Type B pancreatic cell (in vitro differentiated cells): ENCODE measurements at places on chromosomes 5 and 9.

DNA sequence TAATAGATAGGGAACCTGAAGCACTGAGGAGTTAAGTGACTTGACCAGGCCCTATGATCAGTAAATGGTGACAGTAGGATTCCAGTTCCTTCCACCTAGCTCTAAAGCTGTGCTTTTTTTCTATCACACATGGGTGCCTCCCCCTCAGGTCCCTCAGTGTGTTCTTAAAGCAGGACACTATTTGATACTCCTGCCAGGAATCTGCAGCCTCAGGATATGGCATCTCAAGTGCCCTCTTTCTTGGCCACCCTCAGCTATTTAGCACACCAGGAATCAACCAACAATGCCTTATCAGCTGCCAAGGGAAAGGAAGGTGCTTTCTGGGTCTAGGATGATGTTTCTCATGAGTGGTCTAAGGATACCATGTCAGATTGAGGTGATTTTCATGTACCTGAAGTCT is 49.1 kb downstream of the MACROH2A1 start:
- no peak overlapping the region for H3K4me3 ChIP-seq
- no peak for DNase-seq
- peaks cover 16% of the 10 kb centered on the region for H3K36me3 ChIP-seq
- H3K27me3 ChIP-seq, result no peaks in the 10 kb centered on the region

DNA sequence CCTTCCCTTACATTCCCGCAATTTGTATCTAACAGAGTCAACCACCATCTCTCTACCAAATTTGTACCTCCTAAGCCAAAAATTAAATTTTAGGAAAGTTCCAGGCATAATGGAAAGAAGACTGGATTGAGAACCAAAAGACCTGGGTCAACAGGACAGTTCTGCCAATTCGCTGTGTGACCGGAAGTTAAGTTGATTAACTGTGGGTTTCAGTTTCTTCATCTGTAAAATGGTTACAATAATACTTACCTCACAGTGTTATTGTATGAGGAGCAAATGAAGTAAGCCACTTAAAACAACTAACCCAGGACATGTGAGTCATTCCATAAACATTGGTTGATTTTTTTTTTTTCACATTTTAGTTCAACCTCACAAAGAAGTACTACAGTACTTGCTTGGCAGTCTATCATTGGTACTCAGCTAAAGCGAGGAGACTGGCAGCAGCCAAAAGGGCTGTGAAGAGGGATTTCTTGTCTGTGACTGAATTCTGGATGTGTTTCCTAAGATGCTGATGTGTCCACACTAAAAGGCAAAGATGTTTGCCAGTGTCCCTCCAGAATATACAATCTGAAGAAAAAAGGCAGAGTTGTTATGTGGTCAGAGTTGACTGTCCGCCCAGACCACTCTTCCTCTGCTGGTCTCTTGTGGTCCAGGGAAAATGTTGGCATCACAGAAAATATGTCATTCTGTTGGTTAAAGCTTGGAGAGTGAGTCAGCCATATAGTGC is 198.6 kb downstream of the TLE1 start:
- DNase-seq, result no peak
- no peak overlapping the region for H3K4me3 ChIP-seq
- peaks cover 9% of the 10 kb centered on the region for H3K27me3 ChIP-seq
- H3K4me1 ChIP-seq, result no peaks in the 10 kb centered on the region
- H3K27ac ChIP-seq, result no peak overlapping the region

- H3K27ac ChIP-seq, result no peak overlapping the region
- no peak overlapping the region for H3K4me3 ChIP-seq
- H3K4me1 ChIP-seq, result peaks cover 31% of the 10 kb centered on the region
- no peak for DNase-seq
- H3K36me3 ChIP-seq, result no peaks in the 10 kb centered on the region
Observed at GRCh38 chr5:67291066-67291465, 94.5 kb upstream of the CD180 start.

GRCh38 chr5:553874-554273 is 29.6 kb upstream of the SLC9A3 start:
- no peak overlapping the region for H3K4me3 ChIP-seq
- H3K27me3 ChIP-seq, result peaks cover 24% of the 10 kb centered on the region
- H3K36me3 ChIP-seq, result no peaks in the 10 kb centered on the region
- no peaks in the 10 kb centered on the region for H3K4me1 ChIP-seq
- DNase-seq, result peak; percentile 52

DNA sequence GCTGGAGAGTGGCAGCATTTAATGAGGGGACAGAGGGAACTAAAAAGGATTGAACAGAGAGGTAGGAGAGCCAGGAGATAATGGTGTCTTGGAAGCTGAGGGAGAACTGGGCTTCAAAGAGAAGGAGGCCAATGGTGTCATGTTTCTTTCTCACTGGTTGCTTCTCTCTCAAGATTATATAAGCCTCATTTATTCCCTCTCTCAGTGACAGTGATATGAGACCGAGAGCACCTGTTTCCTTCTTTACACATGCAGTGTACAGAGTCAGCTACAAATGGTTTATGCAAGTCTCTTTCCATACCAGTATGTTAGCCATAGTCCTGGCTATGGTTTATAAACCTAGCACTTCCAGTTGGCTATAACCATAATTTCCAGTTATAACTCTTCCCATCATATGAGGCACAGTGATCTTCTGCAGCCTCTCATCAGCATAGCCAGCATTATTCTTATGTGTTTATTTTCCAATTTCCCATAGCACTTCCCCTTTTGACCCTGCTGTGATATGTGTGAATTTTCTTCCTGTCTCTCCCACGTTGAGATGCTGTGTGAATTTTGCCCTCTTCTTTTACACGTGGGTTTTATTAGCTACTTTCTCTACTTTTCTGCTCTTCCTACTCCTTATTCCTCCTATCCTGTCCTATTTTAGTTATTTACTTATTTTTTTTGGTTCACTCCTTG is 71.2 kb downstream of the UNC13B start:
- DNase-seq, result no peak
- H3K4me1 ChIP-seq, result peaks cover 7% of the 10 kb centered on the region

DNA sequence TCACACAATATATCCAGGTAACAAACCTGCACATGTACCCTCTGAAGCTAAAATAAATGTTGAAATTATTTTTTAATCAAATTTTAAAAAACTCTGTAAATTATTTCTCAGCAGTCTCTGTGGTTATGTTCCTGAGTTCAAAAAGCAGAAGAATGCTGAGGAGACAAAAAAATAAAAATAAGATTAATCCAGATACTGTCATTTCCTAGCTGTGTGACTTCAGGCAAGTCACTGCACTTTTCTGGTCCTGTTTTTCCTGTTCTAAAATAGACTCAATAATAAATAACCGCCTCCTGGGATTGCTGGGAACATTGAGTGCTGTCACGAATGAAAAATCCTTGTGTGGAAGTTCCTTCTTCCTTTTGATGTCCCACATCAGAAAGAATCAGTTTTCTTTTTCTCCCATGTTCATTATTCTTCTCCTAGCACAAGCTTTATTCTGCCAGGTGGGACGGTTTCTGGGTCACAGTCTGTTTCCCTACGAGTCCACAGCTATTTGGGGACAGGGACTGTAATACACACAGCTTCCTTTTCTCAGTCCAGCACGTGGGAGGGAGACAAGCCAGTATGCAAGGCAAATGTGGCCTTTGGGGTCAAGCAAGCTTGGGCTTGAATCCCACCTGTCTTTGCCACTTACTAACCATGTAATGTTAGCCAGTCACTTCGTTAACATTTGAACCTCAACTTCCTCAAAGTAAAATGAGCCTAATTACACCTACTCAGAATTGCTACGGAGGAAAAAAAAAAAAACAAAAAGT is 156.9 kb downstream of the TRIM32 start:
- peak overlapping the region; percentile 22 for H3K27ac ChIP-seq
- no peaks in the 10 kb centered on the region for H3K36me3 ChIP-seq
- DNase-seq, result no peak
- H3K4me1 ChIP-seq, result peaks cover 5% of the 10 kb centered on the region

GRCh38 chr9:93225892-93226291 is 42.0 kb downstream of the WNK2 start:
- H3K27me3 ChIP-seq, result no peaks in the 10 kb centered on the region
- no peak overlapping the region for H3K27ac ChIP-seq
- DNase-seq, result no peak
- H3K4me3 ChIP-seq, result no peak overlapping the region
- peaks cover 10% of the 10 kb centered on the region for H3K4me1 ChIP-seq

GRCh38 chr9:10208691-10209069 is 404.1 kb downstream of the PTPRD start:
- peak overlapping the region; percentile 89 for H3K4me3 ChIP-seq
- peaks cover 18% of the 10 kb centered on the region for H3K27me3 ChIP-seq
- H3K4me1 ChIP-seq, result no peaks in the 10 kb centered on the region
- H3K27ac ChIP-seq, result no peak overlapping the region
- H3K36me3 ChIP-seq, result no peaks in the 10 kb centered on the region

DNA sequence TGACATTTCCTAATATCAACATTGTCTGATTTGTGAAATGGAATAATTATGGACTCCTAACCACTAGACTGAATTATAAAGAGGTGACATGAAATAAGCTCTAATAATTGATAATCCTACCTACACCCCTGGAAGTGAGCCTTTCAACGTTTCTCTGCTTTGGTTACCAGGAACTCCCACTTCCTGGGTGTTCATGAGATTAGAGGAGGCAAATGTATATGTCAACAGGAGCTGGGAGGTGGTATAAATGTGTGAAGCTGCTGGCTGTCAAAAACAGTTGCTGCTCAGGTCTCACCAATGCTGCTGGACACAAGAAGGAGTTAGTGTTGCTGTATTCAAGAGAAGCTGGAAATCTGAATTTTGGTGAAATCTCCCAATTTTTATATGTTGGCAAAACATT is 96.8 kb downstream of the CAMK4 start:
- H3K4me3 ChIP-seq, result no peak overlapping the region
- no peaks in the 10 kb centered on the region for H3K36me3 ChIP-seq
- no peak for DNase-seq
- no peak overlapping the region for H3K27ac ChIP-seq
- H3K4me1 ChIP-seq, result no peaks in the 10 kb centered on the region

- no peak overlapping the region for H3K4me3 ChIP-seq
- H3K27ac ChIP-seq, result peak overlapping the region; percentile 55
- H3K36me3 ChIP-seq, result no peaks in the 10 kb centered on the region
- H3K27me3 ChIP-seq, result no peaks in the 10 kb centered on the region
- H3K4me1 ChIP-seq, result peaks cover 17% of the 10 kb centered on the region
Observed at GRCh38 chr5:154743812-154744211, 11.4 kb upstream of the LARP1 start.

- no peak for DNase-seq
- H3K4me3 ChIP-seq, result no peak overlapping the region
- H3K4me1 ChIP-seq, result peaks cover 4% of the 10 kb centered on the region
Observed at GRCh38 chr9:94498801-94499453, 56.0 kb upstream of the PCAT7 start.
